ENCODE measurements at places on chromosomes 2 and 18.

DNA sequence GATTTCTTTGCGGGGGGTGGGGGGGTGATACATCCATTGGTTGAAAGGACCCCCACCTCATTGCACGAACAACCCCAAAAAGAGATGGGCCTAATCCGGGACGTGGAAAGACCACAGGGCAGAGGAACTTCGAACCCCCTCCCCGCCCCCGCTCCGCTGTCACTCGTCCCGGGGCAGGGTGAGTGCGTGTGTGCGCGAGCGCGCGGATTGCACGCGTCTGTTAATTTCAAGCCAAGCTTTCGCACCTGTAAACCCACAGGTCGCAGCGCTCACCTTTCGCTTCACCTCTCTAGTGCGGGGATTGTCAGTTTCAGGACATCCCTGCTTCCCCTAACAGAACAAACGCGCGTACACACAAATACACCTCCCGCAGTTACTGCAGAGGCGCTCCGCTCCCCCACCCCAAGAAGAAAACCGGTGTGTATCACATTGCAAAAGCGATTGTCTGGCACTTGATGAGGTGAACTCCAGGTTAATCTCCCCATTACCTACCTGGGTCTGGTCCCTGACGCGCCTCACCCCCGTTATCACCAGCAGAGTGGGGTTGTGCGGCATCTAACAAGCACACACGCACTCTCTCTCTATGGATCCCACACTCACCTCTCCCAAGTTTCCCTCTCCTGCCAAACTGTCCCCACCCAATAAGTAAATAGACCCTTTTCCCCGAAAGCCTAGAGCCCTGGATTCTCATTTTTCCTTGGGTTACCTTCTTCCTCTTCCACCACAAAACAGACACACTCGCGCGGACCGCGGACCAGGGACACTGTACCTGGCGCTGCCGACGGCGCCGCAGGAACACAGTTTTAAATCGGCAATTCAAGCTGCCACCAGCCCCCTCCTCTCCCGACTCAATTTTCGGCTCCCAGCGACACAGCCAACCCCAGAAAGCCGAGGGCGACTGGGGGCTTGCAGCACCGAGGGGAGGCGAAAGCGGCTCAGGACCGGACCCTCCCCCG lies 1.0 kb downstream of the CYP26B1 start:
- peak; percentile 21 for DNase-seq

DNA sequence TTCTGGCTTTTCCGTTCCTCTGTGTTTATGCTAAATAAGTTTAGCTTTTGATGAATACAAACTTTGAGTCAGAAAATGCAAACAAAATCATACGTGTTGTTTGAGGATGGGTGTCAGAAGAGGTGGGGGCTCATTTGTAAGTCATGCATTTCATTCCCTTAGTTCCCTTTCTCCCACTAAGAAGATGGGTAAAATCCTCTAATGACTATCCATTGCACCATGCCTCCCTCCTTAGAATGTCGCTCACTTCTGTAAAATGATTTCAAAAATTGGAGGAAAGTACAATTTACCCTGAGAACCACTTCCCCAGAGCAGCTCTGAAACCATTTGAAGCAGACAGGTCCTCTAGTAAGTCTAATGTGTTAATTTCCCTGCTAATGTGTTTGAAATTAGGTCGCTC lies 629.6 kb upstream of the VRK2 start:
- no peak for DNase-seq

DNA sequence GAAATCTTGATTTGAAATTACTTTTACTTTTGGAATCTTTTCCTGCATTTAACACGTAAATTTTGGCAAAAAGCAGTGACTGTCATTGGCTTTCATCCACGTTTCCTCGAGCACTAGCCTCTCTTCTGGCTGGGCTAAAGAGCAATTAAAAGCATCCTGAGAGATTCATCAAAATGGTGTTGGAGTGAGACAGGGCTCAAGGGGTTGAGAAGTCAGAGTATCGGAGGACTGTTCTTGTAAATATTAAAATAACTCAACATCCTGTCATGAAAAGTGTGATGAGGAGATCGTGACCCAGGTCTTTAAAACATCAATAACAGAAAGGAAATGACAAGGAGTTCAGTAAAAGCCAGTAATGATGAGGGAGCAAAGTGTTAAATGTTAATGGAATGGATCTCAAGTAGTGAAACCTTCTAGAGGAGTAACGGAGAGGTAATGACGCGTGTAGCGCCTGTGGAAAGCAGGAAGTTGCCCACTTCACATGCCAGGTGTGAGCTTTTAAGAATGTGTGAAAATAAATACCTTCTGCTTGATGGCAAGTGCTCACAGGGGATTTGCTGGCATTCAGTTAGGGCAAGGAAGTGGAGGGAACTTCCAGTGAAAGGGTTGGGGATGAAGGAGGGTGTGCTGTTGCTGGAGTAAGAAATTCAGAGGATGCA lies 754.4 kb downstream of the ADCYAP1 start:
- no peak for DNase-seq

GRCh38 chr2:141911485-141912066 lies 219.2 kb downstream of the LRP1B start:
- no peak for DNase-seq

- no peak for DNase-seq
Measured at GRCh38 chr18:36672437-36673344, 156.1 kb downstream of the TPGS2 start.

- DNase-seq: no peak
Measured at GRCh38 chr2:236210536-236210935, 42.4 kb upstream of the GBX2 start.

- no peak for DNase-seq
Measured at GRCh38 chr2:237867465-237867864, 8.0 kb downstream of the RAMP1 start.

DNA sequence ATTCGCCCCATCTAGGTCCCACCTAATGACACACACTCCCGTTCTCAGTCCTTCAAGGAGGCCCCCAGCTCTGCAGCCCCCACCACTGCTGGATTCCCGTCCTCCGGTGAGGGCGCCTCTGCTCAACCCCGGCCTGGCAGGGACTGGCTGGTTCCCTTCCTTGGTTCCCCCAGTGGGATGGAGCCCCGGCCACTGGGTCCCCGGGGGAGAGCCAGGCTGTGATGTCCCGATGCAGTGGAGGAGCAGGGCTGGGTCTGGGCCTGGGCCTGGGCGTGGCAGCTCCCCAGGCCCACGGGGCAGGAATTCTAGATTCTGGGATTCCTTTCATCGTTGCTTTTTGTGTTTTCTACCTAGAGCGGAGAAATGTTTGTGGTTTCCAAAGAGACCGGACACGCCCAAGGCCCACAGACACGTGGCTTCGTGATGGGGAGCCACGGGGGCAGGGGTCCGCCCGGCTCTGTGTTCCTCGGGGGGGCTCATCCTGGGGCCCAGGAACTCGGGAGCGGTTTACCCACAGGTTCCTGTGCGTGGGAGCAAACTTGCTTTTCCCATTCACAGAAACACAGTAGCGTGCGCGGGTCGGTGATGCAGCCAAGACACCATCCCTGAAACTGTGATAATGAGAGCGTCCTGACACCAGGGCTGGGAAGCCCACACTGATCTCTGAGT lies 67.0 kb downstream of the SLC66A2 start:
- no peak for DNase-seq

GRCh38 chr2:117137371-117137770 lies 677.1 kb upstream of the DDX18 start:
- no peak for DNase-seq

GRCh38 chr2:141523199-141523598 lies 607.6 kb downstream of the LRP1B start:
- no peak for DNase-seq

GRCh38 chr2:104938231-104938941 lies 84.5 kb downstream of the POU3F3 start:
- DNase-seq: no peak

GRCh38 chr2:121408641-121409040 lies 122.0 kb upstream of the RNU4ATAC start:
- no peak for DNase-seq

DNA sequence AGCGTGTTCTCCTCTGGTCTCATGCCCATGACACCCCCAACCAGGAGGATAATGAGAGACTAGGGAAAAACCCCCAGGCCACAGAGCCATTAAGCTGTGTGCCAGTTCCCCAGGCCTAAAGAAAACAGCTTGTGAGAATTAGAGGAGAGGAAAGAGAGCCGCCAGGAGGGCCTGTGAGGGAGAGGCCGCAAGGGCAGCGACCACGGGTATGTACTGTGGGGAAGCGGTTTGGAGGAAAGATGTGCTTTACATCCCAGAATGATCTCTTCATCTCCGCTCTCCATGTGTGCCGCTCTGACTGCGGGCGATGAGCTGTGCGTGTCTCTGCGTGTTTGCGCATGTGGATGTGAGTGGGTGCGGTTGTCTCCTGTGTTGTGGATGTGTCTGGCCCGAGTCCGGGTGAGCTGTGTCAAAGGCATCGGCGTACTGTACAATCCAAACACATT lies 82.9 kb downstream of the DYSF start:
- DNase-seq: no peak

- no peak for DNase-seq
Measured at GRCh38 chr18:36931106-36931505, 102.2 kb downstream of the KIAA1328 start.

GRCh38 chr2:144339048-144339447 lies 180.9 kb downstream of the ZEB2 start:
- DNase-seq: no peak

- no peak for DNase-seq
Measured at GRCh38 chr2:48933828-48934497, 178.4 kb upstream of the LHCGR start.

- no peak for DNase-seq
Measured at GRCh38 chr2:100893392-100894104, 73.6 kb downstream of the NPAS2 start.

- DNase-seq: no peak
Measured at GRCh38 chr18:49907346-49907929, 94.1 kb upstream of the ACAA2 start.

DNA sequence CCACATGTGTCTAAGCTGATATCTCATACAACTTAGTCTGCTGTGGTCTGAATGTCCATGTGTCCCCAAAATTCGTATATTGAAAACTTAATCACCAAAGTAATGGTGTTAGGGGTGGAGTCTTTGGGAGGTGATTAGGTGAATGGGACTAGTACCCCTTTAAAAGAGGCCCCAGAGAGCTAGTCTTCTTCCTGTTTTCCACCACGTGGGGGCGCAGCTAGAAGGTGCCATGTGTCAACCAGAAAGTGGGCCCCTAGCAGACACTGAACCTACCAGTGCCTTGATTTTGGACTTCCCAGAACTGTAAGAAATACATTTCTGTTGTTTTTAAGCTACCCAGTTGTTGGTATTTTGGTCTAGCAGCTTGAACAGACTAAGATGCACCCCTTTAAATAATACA lies 86.6 kb downstream of the ASB1 start:
- no peak for DNase-seq

- no peak for DNase-seq
Measured at GRCh38 chr2:237858294-237859081, 935 bp upstream of the RAMP1 start.

GRCh38 chr2:216700781-216701180 lies 5.4 kb upstream of the IGFBP5 start:
- no peak for DNase-seq

DNA sequence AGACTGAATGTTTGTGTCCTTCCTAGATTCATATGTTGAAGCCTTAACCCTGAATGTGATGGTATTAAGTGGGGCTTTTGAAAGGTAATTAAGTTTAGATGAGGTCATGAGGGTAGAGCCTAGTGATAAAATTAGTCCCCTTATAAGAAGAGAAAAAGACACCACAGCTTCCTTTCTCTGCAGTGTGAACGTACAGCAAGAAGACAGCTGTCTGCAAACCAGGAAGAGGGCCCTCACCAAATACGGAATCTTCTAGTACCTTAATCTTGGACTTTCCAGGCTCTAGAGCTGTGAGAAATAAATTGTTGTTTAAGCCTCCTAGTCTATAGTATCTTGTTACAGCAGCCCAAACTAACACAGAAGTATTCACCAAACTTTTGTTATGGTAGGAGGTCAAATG lies 57.1 kb upstream of the CYTIP start:
- DNase-seq: no peak

- no peak for DNase-seq
Measured at GRCh38 chr18:24561369-24561965, 101.0 kb downstream of the HRH4 start.

- DNase-seq: no peak
Measured at GRCh38 chr2:101976891-101977290, 14.9 kb upstream of the IL1R2 start.

GRCh38 chr18:48170651-48171050 lies 238.5 kb downstream of the ZBTB7C start:
- no peak for DNase-seq

- DNase-seq: no peak
Measured at GRCh38 chr2:43107679-43108078, 118.7 kb downstream of the ZFP36L2 start.

GRCh38 chr2:136058262-136058661 lies 59.7 kb downstream of the CXCR4 start:
- DNase-seq: no peak

- DNase-seq: no peak
Measured at GRCh38 chr2:43092520-43093179, 133.8 kb downstream of the ZFP36L2 start.

DNA sequence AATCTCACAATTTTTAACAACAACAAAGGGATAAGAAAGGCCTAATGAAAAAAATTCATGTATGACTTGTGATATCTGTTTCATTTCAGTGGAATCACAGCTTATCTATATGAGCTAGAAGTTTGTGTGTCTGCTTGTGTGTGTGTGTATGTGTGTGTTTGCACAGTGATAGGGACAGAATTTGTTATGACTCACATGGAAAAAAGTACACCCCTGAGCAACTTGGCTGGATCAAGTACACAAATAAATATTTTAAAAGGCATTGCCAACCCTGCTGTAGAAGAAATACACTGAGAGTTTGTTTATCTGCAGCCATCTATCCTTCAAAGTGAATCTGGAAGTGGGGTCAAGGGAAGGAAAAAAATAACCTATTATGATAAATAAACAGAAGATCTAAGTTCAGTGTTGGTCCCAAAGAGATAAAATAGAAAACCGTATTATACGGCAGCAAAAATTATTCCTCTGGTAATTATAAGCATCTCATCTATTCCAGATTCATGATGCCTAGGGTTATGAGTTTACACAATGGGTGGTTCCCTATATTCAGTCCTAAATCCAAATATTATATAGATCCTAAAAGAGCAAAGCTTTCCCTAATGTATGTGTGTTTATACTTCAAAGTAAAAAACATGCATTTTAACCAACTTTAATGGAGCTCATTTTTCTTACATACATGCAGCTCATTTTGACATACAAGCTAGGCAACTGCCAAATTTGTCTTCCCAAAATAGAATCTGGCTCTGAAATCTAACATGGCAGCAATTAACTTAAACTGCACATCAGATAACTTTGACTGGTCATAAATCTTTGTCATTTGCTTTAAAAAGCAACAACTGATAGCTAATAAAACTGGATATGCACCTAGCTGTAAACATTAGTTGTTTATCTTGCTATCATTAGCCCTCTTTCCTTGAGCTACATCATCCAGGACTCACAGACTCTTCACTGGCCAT lies 420.6 kb downstream of the IRS1 start:
- no peak for DNase-seq

DNA sequence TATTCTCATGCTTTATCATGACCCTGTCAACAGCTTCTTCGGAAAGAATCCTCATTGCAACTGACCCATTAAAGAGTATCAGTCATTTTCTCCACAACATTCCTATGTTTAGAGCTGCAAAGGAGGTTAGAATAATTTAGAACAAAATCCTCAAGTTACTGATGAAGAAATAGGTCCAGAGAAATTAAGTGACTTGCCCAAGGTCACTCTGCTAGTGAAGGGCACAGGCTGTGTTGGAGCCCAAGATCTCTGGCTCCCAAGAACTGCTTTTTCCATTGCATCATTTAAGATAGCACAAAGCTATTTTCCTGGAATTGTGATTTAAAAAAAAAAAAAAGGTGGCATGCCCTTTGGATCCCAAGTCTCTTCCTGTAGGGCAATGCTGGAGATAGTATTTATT lies 9.6 kb downstream of the IRS1 start:
- DNase-seq: no peak

GRCh38 chr2:162473-163382 lies 101.1 kb downstream of the SH3YL1 start:
- DNase-seq: no peak
